ENCODE measurements at places on chromosomes 2 and 18.
A peak's percentile ranks its signal among the peaks of the same experiment; 100 is the strongest.

DNA sequence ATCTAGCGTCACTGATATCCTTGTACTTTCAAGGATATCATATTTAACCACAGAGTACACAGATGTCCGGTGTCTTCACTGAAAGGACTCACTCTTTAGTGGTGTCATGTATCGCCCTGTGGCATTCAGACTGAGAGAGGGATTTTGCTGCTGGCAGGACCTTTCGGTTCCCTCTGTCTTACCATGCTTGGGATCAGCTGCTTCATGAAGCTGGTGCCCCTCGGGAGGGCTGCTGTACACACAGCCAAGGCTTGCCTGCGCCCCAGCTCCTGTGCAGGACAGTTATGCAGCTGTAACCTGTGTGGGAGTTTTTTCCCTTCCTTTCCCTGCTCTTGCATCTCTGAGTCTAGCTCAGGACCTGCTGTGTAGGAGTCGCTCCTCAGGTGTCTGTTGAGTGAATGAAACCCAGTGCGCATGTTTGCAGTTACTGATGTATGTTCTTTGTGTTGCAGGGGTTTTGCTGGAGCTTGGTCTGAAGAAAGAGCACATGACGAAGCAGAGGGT is 64.4 kb downstream of the GREB1 start:
- DNase-seq, result no peak

DNA sequence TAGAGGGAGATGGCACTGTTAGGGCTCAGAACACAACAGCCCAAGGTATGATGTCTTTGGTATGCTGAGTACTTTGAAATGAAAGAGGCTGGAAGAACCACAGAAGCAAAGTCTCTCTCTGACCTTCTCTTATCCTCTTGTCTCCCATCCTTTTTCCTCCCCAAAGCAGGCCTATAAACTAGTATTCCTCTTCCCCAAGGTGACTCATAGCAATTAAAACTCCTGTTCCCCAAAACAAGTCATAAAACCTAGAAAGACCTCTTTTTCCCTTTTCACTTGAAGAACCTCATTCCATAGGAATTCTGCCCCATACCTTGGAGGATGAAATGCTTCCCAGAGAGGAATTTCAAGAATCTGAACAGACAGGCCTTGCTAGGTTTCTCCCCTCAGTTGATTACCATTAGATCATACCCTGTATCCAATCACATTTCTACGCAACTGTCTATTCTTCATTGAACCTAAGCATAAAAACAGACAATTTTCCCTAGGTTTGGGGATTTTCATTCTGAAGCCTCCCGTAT is 25.7 kb downstream of the MDH1 start:
- no peak for DNase-seq

DNA sequence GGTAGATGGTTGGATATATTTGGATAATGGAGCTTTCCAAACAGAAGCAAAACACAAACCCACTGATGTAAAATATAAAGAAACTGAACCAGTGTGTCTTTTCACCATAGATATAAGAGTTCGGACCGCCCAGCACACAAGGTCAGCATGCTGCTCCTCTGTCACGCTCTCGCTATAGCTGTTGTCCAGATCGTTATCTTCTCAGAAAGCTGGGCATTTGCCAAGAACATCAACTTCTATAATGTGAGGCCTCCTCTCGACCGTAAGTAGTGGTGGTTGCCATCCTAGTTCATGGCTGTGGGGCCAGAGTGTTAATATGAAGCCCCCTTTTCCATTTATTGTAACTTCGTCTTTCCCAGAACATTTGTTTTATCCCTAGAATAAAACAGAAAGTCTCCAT is 125.2 kb upstream of the LYPD6 start:
- DNase-seq, result no peak

DNA sequence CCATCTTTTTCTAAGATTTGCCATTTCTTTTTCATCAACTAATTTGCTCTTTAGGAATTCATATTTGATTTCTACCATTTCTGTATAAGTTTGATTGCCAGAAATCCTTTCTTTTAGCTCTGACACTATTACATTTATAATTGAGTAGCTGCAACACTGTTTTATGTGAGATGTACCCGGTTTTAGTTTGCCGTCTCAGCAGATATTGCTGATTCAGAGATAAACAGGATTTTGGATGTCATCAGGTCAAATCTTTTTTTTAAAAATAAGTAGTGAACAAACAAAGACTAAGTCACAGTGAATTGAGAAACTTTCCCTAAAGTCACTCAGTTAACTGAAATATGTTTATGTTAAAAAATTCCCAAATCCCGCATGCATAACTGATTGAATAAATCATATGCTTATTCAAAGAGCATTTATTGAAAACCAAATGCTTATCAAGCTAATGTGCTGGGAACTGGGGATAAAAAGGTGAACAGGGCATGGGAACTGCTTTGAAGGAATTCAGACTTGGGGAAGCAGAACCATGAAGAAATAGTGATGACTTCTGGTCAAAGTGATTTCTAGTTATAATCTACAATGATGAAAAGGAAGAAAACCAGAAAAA is 19.5 kb upstream of the CCDC102B start:
- no peak for DNase-seq

DNA sequence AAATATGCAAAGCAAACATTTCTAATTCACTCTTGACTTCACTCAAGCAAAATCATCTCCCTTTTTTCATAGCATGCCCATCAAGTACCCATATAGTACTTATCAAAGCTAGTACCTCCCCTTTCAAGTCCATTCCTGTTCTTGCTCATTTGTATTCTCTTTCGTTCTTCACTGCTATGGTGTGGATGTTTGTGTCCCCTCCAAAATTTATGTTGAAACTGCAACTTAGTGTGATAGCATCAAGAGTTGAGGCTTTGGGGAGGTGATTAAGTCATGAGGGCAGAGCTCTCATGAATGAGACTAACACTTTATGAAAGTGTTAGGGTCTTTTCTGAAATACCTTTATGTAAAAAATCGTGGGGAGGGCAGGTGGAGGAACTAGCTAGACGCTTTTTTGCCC is 52.9 kb downstream of the RNU4ATAC start:
- DNase-seq, result no peak

DNA sequence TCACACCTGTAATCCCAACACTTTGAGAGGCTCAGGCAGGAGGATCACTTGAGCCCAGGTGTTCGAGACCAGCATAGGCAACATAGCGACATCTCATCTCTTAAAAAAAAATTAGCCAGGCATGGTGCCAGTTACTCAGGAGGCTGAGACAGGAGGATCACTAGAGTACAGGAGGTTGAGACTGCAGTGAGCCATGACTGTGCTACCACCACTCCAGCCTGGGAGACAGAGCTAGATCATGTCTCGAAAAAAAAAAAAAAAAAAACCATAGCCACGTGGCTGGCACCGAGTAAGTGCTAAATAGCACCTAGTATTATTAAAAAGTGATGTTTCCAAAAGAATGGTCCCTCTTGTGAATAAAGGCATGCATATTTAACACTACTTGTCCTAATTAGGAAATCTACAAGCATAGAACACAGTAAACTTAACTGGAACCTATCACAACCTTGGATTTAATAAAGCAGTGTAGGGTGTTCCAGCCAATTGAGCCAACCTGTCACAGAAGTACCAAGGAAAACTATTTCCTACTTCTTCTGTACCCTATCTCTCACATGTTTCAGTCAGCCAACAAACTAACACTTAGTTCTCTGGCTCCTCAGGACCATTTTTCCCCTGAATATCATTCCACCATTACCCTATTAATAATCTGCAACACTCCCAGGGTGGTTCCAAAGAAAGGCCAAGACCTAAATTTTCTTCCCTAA is 8.8 kb downstream of the RAB1A start:
- DNase-seq, result no peak

DNA sequence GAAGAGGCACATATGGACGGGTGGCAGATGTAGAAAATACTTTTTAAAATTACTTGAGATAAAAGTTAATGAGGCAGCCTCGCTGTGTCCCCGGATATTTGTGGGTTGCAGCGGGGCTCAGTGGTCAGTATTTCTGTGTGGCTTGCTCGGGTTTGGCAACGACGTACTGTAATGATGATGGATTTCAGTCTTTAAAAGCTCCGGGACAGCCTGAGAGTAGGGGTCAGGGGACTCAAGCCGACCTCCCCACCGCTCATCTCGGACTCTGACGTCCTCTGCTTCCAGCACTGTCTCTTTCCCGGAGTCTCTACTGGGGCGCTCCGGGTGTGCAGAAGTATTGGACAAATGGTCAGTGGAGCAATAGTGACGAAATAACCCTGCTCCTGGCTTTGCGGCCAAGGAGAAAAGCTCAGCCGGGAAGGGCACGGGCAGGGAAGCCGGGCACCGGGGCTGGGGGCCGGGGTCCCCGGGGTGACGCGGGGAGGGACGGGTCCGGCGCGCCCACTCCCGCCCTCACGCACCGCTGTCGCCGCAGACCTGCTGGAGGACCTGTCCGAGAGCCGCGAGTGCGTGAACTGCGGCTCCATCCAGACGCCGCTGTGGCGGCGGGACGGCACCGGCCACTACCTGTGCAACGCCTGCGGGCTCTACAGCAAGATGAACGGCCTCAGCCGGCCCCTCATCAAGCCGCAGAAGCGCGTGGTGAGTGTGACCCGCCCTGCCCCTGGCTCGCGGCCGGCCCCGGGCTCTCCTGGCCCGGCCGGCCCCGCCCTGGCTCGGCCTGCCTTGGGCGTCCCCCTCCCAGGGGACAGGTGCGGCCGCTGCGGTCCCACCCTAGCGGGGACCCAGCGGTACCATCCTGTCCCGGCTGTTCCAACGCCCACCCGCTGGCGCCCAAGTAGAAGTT is 7.3 kb downstream of the GATA6 start:
- DNase-seq, result no peak

- no peak for DNase-seq
These were observed 36.4 kb downstream of the SLC20A1 start for GRCh38 chr2:112682101-112682500.

DNA sequence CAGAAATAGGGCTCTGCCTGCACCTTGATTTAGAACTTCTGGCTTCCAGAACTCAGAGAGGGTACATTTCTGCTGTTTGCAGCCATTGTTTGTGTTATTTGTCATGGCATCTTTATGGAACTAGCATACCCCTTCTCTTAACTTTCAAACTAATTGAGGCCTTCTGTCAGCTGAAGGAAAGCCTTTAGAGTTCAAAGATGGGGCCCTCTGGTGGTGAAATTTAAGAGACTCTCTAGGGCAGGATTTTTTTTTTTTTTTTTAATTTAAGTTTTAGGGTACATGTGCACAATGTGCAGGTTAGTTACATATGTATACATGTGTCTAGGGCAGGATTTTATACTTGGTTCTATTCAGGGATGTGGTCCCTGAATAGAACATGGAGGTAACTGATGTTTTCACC is 260.6 kb upstream of the LINC00305 start:
- no peak for DNase-seq

GRCh38 chr2:39865751-39866150 is 86.7 kb upstream of the THUMPD2 start:
- no peak for DNase-seq

DNA sequence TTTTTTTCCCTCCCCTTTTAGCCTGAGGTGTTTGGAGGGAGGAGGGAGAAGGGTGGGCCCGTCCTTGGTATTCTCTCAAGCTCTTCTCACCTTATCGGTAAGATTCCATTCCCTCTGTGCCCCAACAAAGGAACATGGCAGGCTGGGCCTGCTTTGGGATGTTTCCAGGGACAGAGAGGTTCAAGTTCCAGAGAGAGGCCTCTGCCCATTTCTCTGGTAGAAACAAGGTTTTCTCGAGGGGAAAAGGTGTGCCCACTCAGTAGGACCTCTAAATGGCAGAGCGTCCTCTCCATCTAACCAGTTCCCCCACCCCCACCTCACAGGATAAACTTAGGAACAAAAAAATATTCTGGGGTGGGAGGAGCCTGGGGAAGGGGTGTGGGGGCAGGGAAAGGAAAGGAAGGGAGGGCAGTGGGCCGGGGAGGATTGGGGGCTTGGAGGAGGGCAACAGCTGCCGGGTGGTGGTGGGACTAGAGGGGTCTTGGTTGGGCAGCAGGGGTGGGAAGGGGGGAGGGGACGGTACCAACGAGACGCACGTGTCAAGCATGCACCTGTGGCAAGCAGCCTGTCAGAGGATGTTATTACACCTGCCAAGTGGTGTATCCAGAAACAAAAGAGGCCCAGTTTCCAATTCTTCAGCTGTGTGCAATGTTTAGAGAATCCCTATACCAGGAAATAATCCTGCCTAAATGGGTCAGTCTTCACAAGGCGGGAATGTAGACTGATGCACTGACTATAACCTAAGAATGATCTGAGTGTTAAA is 2.1 kb downstream of the PCBP1 start:
- peak; percentile 22 for DNase-seq

Data from stimulated activated CD8-positive, alpha-beta memory T cell treated with anti-CD3 and anti-CD28 coated beads, Interleukin-4, amount 100 ng/mL, for 24 hours (primary cell).